ENCODE measurements at places on chromosomes 11 and 22. TPM values are rescaled to one million over a fixed set of nuclear protein-coding genes. Genes with fewer than 3 reads are reported as not detected.

- H3K4me3 ChIP-seq = no peak overlapping the region
- peaks cover 34% of the 10 kb centered on the region for H3K27me3 ChIP-seq
- H3K27ac ChIP-seq = no peak overlapping the region
- no peak for DNase-seq
These were observed 4.6 kb downstream of the CHRDL2 start for GRCh38 chr11:74726547-74727182.

The COA4 gene
- 77.2 TPM for total RNA-seq

DNA sequence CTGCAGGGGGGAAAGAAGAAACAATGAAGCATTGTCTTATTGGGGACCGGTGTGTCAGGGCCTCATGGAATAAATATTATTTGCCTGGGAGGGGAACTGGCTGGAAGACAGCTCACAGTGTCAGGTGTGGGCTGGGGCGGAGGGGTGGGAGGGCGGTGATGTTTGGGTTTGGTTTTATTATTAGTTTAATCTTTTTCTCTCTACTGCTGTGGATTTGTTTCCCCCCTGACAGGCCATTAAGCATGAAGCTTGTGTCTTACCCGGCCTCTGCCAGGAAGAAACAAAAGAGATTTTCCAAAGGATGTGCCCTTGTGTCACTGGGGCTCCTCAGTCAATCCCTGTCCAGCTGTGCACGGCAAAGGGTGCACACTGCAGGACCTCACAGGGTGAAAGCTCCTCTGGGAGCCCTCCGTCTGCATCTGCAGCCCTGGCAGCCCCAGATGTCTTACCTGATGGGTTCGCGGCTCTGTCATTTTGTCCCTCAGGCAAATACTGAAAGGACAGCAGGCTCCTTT is 203.1 kb upstream of the TMEM45B start:
- no peak overlapping the region for H3K27ac ChIP-seq
- no peak overlapping the region for H3K4me3 ChIP-seq
- DNase-seq = no peak
- H3K27me3 ChIP-seq = no peaks in the 10 kb centered on the region
- no peaks in the 10 kb centered on the region for H3K36me3 ChIP-seq

- no peak for DNase-seq
- H3K4me3 ChIP-seq = peak overlapping the region; percentile 90
- peaks cover 27% of the 10 kb centered on the region for H3K4me1 ChIP-seq
- no peaks in the 10 kb centered on the region for H3K36me3 ChIP-seq
- peak overlapping the region; percentile 89 for H3K27ac ChIP-seq
These were observed 1.1 kb upstream of the DNAJC4 start for GRCh38 chr11:64229090-64229743.

The DDTL gene
- total RNA-seq = 8.0 TPM

- peak overlapping the region; percentile 16 for H3K27ac ChIP-seq
- peaks cover 17% of the 10 kb centered on the region for H3K4me1 ChIP-seq
- no peaks in the 10 kb centered on the region for H3K27me3 ChIP-seq
- H3K4me3 ChIP-seq = no peak overlapping the region
These were observed 70.7 kb downstream of the PAK1 start for GRCh38 chr11:77403211-77403610.

- no peaks in the 10 kb centered on the region for H3K4me1 ChIP-seq
- H3K4me3 ChIP-seq = no peak overlapping the region
- H3K27ac ChIP-seq = no peak overlapping the region
These were observed 161.9 kb downstream of the INSC start for GRCh38 chr11:15276621-15277020.

GRCh38 chr11:75450236-75450635 is 17.2 kb upstream of the KLHL35 start:
- no peak overlapping the region for H3K4me3 ChIP-seq
- DNase-seq = no peak
- no peaks in the 10 kb centered on the region for H3K27me3 ChIP-seq
- no peak overlapping the region for H3K27ac ChIP-seq
- H3K36me3 ChIP-seq = no peaks in the 10 kb centered on the region

The KLHDC7B gene
- 15.2 TPM for total RNA-seq

The OVOL1 gene
- not detected for total RNA-seq

DNA sequence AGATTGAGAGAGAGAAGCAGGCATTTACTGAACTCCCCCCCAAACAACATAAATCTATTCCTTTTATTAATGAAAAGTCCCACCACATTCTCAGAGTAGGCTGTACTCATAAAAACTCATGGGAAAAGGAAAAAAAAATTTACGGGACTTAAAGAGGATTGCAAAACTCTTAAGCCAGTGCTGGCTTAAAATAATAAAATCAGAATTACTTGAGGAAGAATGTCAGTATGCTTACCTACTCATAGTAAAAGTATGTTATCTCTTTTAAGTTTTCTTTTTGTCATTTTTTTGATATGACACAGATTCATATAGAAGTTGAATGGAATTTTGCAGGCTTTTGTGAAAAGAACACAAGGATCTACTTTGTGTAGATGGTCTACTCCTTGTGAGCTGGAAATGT is 126.3 kb downstream of the LUZP2 start:
- no peak for DNase-seq
- no peaks in the 10 kb centered on the region for H3K36me3 ChIP-seq
- no peaks in the 10 kb centered on the region for H3K27me3 ChIP-seq
- no peaks in the 10 kb centered on the region for H3K4me1 ChIP-seq
- no peak overlapping the region for H3K4me3 ChIP-seq

GRCh38 chr11:122646549-122647340 is 8.8 kb upstream of the UBASH3B start:
- H3K27ac ChIP-seq = no peak overlapping the region
- H3K27me3 ChIP-seq = peaks cover 2% of the 10 kb centered on the region
- H3K4me3 ChIP-seq = no peak overlapping the region
- H3K36me3 ChIP-seq = no peaks in the 10 kb centered on the region

The AIFM3 gene
- total RNA-seq = not detected

- H3K27me3 ChIP-seq = no peaks in the 10 kb centered on the region
- DNase-seq = no peak
- H3K36me3 ChIP-seq = no peaks in the 10 kb centered on the region
- H3K4me3 ChIP-seq = no peak overlapping the region
- no peaks in the 10 kb centered on the region for H3K4me1 ChIP-seq
- H3K27ac ChIP-seq = no peak overlapping the region
These were observed 881.8 kb downstream of the BRD1 start for GRCh38 chr22:48945621-48946458.

The APLNR gene
- total RNA-seq = not detected

Data from natural killer cell treated with Interleukin-12 subunit alpha and Interleukin-12 subunit beta and Interleukin-15 and Interleukin-18, amount 100 ng/mL, for 72 hours (primary cell).